T-helper 2 cell (primary cell): ENCODE measurements at places on chromosomes 1 and 21.

GRCh38 chr1:103517380-103518047, 8.0 kb upstream of the RNPC3 start:
- DNase-seq, result no peak

DNA sequence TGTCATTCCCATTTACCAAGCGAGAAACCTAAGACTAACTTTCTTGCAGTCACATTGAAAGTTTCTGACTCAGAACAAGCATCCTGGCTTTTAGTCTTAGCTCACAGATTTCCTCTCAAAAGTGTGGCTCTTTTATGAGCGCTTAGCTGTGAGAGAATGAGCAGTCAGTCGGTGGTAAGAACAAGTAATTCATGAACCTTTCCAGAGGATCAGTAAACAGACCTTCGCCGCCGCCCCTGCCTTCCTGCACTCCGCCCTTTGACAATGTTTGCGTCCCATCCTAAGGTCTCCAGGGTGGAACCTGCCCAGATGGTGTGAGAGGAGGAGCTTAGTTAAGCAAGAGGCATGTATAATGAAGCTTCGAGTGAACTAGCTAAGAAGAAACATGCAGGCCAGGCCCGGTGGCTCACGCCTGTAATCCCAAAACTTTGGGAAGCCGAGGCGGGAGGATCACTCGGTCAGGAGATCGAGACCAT, 142.4 kb downstream of the GLUL start:
- DNase-seq, result no peak

GRCh38 chr1:237962985-237963384, 72.3 kb upstream of the ZP4 start:
- no peak for DNase-seq

DNA sequence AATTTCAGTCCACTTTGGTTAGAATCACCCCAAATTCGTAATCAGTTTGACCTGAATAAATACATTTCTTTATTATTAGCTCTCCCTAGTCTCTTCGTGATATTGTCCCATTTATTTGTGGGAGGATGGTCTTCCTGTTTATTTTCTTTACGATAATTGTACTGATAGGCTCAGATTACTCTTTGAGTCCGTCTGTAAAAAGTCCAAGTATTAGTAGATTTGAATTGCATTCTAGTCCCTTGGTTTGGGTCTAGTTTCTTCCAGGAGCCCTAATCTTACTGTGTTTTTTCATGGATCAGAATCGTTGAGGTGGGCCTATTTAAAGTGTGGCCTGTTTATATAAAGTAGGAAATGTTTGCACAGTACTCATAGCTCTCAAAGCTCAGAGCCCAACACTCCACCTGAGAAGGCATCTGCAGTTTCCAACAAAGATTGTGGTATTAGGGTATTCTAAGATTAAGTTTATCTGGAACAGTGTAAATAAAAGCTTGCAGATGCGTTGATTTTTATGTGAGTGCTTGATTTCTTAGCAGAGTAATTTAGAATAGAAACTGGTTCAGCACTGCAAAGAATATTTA, 33.1 kb downstream of the MAP3K21 start:
- DNase-seq, result no peak

DNA sequence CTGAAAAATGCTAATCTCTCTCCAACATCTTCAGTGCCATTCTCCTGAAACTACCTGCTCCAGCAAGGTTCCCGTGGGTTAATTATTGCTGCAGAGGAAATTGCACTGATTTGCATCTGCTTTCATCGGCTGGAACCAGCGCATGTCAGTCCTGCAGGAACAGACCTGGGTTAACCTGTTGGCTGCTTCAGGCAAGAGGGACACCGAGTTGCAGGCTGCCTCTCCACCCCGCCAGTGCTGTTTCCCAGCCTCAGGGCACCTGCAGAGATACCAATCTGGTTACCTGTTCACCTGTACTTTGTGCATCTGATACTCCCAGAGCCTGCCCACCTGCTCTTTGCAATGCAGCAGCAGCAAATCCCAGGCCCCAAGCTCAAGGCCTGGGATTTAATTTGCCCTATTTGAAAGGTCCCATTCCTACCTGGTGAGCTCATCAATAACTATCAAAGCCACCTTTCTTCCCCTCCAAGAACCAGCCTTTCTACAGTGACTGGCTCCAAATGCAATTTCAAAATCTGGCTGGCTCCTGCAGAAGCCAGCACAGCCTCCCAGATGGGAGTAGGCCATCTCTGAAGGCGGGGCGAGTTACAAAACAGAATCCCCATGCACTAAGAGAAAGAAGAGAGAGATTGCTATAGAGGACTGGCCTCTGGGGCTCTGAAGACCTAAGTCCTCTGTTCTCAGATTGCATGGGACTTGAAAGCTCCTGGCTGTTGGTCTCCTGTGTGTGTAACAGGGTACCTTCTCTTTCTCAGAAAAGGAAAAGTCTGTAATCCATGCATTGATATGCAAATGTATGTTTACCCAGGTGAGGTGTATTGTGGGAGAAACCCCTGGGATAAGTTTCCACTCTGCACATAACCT, 67.8 kb downstream of the TOMM20 start:
- DNase-seq, result no peak

DNA sequence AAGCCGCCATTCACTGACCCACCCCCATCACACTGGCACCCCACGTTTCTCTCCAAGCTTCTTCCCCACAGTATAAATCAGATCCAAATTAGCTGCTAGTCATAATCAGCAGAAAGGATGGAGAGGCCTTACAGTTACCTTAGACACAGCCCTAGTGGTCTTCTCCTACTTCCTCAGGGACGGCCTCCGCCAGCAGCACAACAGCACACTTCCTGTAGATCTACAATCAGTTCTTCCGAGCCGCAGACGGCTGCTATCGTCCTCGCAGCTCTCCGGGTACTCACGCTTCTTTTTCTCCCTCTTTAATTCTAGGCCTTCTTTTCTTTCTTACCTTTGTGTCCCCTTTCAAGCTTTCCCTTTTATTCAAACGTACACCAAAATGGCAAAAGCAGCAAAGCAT, 313.5 kb downstream of the SMYD3 start:
- no peak for DNase-seq

- DNase-seq, result no peak
Observed at GRCh38 chr1:8065369-8065768, 39.3 kb upstream of the ERRFI1 start.

DNA sequence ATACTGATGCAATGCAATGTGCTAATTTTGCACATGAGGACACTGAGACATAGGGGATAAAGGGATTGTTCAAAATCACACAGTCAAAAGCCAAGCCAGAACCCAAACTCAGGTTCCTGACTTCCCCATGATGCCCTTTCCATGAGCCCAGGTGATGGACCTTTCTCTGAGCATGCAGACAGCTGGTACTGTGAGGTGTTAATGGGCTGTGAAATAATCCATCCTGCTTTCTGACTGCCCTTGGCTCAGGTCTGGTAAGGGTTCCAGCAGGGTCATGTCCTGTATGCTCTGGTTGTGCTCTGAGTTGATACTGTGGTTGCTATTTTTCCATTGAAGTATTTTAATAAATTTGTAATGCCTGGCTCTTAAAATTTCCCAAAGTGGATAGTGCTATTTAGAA, 50.0 kb downstream of the CNIH3 start:
- no peak for DNase-seq

- no peak for DNase-seq
Observed at GRCh38 chr1:193741228-193741627, 554.8 kb upstream of the B3GALT2 start.

GRCh38 chr1:115402753-115403184, 64.7 kb upstream of the NGF start:
- DNase-seq, result no peak

DNA sequence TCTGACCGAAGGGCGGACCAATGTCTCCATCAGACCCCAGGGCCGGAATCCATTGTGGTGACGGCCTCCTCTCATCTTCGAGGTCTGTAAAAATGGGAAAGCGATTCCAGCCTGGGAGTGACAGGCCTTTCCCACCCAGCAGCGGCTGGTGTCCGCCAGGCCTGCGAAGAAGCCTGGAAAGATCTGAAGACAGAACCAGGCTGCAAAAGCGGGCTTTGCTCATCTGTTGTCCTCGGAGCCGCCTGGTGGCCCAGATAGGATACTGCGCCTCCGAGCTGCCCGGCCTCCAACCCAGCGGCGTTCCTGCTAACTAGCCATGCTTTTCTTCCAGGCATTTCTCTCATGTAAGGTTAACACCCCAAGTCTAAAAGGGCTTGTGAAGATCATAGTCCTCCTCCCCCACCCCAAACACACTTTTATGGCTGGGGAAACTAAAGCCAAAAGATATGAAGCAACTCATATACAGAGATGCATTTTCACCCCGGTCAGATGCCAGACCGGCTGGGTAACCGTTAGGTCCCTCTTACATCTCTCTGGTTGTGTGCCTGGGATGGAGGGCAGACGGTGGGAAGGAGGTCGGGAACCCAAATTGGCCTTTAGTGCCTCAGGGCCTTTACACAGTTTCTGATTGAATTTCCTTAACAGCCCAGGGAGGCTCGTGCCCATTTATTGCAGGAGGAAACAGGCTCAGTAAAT, 1.9 kb upstream of the DHRS3 start:
- peak; percentile 58 for DNase-seq

DNA sequence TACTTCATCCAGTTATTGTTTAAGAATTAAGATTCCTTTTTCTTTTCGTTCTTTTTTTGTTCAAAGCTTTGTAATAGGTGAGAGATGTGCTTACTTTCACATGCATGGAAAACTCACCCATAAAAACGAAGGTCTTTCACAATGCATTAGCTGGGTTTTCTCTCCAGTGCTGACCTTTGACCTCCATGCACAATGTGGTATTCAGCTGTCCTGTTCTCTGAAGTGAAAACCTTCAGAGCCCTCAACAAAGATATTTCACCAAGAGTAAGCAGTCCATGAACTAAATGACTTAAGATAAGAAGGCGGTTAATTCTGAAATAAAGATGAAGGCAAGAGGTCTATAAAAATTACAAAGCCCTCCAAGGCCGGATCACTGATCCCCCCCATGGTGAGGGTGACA, 77.1 kb upstream of the IPO9 start:
- no peak for DNase-seq

DNA sequence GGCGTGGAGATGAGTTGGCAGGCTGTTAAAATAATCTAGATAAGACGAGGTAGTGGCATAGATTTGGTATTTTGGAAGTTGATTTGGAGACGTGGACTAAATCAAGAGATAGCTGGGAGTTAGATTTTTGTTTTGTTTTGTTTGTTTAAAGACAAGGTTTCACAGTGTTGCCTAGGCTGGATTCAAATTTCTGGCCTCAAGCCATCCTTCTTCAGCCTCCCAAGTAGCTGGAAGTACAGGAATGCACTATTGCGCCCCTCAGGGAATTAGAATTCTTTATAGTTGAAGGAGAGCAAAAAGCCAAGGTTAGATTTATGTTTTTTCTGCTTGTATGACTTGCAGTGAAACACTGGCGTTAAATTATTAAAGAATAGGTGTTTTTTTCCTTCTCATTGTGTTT, 22.3 kb upstream of the SNRPE start:
- no peak for DNase-seq

DNA sequence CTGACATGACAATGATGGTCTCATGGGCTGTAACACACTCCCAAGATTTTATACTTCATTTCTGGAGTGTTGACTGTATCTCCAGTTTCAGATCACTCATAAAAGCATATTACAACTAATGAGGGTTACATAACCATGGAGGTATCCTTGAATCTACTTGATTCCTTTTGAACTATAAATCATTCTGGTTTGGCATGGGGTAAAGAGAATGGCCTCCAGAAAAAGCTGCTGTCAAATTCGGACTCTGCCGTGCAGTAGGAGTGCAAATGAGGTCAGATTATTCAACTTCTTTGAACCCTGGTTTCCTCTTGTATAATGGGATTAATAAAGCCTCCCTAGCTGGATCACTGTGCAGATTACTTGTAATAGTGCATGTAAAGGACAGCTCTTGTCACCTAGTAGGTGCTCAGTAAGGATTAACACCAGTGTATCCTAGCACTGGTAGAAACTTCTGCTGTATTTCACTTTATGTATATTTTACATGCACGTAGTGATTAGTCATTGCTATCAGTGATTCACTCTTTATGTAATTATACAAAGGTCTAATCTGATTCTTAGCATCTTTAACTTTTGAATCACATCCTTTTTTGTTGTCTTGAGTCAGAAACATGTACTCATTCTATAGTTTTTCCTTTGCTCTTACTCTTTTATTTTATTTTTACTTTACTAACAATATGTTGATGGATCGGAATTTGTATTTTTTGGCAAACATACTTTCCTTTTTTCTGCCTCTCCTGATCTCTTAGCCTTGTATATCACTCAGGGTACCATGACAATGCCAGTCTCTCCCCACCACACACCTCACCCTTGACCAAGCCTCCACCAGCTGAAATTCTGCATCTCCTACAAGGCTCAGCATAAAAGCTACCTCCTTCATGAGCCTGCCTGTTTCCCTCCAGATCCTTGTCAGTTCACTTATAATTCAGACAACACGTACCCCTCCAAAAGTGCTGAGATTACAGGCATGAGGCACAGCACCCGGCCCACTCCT, 3.2 kb downstream of the LRRC8C start:
- no peak for DNase-seq

- DNase-seq, result peak; percentile 44
Observed at GRCh38 chr1:206784471-206784903, 12.2 kb upstream of the IL10 start.

DNA sequence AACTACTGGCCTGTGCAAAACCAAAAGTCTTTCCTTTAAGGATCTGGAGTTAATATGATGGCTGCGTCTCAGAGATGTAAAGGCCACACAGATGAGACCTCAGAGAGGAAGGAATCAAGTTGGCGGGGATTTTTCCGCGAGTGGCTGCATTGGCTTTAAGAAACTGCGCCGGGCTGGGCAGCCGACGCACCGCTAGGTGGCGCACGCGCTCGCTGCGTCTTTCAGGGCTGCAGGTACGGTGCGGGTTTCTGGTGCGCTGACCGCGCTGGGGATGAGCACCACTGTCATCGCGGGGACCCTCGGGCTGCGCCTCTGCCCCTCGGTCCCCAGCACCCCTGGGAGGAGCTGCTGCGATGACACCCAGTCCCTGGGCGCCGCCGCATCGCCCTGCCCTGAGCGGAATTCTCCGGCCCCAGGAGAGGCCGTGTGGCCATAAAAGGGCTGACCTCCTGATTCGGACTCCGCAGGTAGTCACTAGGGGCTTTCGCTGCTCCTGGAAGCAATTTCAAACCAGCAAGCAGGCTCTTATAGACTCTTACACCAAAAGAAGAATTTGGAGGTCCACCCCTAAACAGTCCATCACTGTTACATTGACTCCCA, 241.0 kb downstream of the KCNJ6 start:
- DNase-seq, result peak; percentile 31

- DNase-seq, result no peak
Observed at GRCh38 chr1:201842472-201843027, 13.6 kb downstream of the IPO9 start.

DNA sequence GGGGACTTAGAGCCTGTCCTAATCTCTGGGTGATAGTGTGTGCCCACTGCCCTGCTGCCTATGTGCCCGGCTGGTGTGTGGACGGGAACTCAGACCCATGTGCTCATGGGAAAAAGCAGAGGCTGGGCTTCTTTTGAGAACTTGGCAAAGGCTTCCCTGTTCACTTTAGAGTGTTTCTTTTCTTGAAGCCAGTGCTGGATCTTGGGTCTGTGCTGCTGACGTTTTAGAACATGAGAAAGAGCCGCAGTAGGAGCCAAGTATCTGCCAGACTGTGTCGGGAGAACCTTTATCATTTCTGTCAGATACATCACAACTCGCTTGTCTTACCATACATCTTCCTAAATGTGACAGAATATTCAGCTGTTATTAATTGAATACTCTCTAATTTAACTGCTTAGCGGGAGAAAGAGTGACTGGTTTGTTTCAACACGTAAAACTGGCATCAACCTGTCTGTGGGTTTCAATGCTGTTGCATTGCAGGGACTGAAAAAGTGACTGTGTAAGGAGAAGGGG, 195.2 kb downstream of the PBX1 start:
- DNase-seq, result no peak

- no peak for DNase-seq
Observed at GRCh38 chr21:46323227-46323709, 402 bp downstream of the C21orf58 start.

- DNase-seq, result no peak
Observed at GRCh38 chr1:33634806-33635205, 162.4 kb downstream of the ZSCAN20 start.
